Activated naive CD4-positive, alpha-beta T cell treated with anti-CD3 and anti-CD28 coated beads, Interleukin-2, amount 50 U/mL, for 72 hours (primary cell): ENCODE measurements at places on chromosomes 12 and 14. TPM values are rescaled to one million over a fixed set of nuclear protein-coding genes. Genes with fewer than 3 reads are reported as not detected.

Gene PZP
- total RNA-seq: not detected

Gene NOS1
- not detected for total RNA-seq

Gene ERG28
- 20.2 TPM for total RNA-seq

Gene PDE3A
- total RNA-seq: not detected

Gene VRTN
- not detected for total RNA-seq

Gene P2RX2
- not detected for total RNA-seq

Gene KLRD1
- total RNA-seq: 0.89 TPM

Gene AP5M1
- total RNA-seq: 24.7 TPM

Gene USP5
- 132 TPM for total RNA-seq

Gene RNU7-1
- total RNA-seq: not detected

Gene CRADD
- total RNA-seq: 10.1 TPM

Gene CACNA2D4
- total RNA-seq: 5.4 TPM

GRCh38 chr14:95087619-95088018 lies 69.7 kb downstream of the DICER1 start:
- no peak for DNase-seq

- no peak for DNase-seq
These were observed 10.5 kb upstream of the SMCO2 start for GRCh38 chr12:27436029-27436428.

- DNase-seq: no peak
These were observed 148.1 kb downstream of the KIF26A start for GRCh38 chr14:104286496-104286895.

DNA sequence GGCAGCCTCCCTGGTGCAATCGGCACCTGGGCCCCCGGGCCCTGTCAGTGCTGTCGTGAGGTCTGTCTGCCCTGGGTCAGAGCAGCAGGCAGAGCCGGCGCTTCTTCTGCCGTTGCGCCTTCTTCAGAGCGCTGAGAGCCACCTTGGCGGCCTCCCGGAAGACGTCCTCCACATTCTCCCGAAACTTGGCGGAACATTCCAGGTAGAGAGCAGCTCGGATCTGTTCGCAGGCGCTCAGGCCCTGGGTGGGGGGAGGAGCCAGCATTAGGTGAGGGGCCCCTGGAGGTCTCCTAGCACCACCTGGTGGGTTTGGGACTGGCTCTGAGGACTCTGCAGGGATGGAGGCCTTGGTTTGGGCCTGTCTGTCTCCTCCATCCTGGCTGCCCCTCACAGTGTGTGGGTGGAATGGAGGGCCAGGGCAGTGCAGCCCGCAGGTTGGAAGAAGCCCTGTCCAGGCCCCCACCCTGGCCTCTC lies 14.0 kb downstream of the RHOF start:
- DNase-seq: no peak

DNA sequence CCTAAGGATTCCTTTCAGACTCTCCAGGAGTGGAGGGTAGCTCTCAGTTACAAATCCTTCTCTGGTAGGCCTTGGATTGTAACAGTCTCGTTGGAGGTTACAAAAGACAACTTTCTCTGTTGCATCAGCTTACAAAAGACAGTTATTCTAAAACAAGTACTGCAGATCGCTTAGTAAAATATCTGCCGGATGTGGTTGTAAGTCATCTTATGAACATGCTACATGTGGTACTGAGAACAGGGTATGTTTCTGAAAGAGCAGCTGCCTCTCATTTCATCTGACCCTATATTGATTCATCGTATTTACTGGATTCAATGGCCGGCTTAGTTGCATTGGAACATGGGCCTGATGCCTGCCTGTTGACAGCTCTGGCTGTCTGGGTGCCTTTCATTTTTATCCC lies 157.4 kb downstream of the PTCSC3 start:
- no peak for DNase-seq

DNA sequence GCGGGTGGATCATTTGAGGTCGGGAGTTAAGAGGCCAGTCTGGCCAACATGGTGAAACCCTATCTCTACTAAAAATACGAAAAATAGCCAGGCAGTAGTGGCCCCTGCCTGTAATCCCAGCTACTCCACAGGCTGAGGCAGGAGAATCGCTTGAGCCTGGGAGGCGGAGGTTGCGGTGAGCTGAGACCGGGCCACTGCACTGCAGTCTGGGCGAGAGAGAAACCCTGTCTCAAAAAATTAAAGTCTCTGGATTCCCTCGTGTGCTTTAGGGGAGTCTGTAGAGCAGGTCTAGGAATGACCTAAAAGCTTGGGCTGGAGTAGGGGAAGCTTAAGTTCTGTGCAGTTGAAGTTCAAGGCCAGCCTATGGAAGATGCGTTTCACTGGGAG lies 697 bp upstream of the TULP3 start:
- DNase-seq: no peak

DNA sequence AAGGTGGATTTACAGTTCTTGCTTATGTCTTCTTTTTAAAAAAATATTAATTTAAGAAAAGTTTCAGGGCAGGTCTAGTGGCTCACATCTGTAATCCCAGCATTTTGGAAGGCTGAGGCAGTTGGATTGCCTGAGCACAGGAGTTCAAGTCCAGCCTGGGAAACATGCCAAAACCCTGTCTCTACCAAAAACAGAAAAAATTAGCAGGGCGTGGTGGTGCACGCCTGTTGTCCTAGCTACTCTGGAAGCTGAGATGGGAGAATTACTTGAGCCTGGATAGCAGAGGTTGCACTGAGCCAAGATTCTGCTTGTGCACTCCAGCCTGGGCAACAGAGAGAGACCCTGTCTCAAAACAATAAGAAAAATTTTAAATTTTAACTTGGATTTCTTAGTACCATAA lies 5.4 kb upstream of the TAS2R46 start:
- no peak for DNase-seq

GRCh38 chr12:38588624-38589305 lies 272.2 kb downstream of the ALG10B start:
- DNase-seq: no peak

- DNase-seq: no peak
These were observed 177.9 kb downstream of the APAF1 start for GRCh38 chr12:98823012-98823411.

DNA sequence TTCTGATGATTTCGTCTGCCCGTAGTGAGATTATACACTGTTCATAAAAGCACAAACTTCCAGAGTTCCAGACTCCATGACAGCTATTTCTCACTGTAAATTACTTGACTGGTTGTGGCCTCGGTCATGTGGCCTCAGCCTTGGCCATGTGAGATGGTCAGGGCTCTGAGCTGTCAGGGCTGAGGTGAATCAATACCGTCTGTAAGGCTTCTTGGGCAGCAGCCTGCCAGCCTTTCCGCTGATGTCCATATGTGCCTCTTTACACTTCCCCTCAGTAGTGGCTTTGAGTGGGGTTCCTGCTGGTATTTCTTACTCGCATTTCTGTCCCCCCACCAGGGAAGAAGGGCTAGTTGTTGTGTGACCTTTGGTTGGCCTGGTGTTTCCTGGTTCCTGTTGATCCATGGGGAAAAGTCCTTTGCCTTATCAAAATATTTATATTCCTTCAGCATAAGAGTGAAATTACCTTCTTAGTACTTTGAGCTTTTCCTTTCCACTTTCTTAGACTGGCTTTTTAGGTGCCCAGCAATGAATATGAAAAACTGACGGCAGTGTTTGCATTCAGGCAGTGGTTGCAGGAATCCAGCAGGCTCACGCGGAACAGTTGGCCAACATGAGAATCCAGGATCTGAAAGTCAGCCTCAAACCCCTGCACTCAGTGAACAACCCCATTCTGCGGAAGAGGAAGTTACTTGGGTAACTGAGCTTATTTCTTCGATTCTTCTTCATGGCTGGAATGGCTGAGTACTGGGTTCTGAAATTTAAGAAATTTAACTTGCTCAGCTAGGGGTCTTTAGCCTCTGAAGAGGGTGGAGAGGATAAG lies 46.1 kb downstream of the MAPKAPK5 start:
- no peak for DNase-seq

GRCh38 chr14:76146976-76147375 lies 4.7 kb upstream of the GPATCH2L start:
- DNase-seq: no peak

- no peak for DNase-seq
These were observed 733 bp upstream of the KLHDC2 start for GRCh38 chr14:49767270-49767570.

DNA sequence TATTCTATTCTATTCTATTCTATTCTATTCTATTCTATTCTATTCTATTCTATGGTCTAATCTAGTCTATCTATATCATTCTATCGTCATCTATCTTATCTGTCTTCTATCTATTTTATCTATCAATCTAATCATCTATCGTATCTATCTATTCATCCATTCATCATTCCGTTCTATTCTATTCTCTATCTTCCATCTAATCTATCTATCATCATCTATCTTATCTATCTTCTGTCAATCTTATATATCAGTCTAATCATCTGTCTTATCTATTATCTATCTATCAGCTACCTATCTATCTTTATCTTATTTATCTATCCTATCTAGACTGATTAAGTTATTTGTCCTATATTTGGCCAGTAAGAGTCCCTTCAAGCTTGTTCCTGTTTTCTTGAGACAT lies 831.5 kb upstream of the TMEM132C start:
- no peak for DNase-seq

GRCh38 chr14:49770212-49770817 lies 2.4 kb downstream of the KLHDC2 start:
- DNase-seq: no peak

- no peak for DNase-seq
These were observed 4.5 kb downstream of the ACOT6 start for GRCh38 chr14:73616831-73617230.
